ENCODE measurements at places on chromosomes 4 and X.

DNA sequence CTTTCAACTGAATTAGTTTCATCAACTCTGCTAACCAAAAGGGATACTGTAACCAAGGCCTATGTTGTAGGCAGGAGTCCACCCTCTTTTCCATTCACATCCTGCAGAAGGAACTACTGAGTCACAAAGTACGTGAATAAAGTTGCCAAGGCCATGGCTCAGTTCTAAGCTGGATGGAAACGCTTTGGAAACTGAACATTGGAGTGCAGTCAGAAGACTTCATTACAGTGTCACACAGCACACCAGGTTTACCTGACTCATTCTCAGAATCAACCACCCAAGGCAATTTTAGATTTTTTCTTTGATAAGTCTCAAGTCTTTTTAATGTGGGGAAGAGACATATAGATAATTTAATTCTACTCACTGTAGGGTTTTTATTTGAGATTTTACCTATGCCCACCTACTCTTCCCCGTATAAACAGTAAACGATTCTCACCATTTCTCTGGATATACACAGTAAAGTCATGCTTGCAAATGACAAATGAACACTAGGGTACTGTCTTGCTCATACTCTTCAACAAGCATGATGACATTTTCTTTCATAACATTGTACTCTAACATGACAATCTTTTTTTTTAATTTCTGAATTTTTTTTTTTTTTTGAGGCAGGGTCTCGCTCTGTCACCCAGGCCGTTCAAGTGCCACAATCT lies 58.9 kb upstream of the RBM47 start:
- DNase-seq = peak; percentile 22

GRCh38 chr4:82893942-82894341 lies 3.0 kb upstream of the SEC31A start:
- DNase-seq = no peak

DNA sequence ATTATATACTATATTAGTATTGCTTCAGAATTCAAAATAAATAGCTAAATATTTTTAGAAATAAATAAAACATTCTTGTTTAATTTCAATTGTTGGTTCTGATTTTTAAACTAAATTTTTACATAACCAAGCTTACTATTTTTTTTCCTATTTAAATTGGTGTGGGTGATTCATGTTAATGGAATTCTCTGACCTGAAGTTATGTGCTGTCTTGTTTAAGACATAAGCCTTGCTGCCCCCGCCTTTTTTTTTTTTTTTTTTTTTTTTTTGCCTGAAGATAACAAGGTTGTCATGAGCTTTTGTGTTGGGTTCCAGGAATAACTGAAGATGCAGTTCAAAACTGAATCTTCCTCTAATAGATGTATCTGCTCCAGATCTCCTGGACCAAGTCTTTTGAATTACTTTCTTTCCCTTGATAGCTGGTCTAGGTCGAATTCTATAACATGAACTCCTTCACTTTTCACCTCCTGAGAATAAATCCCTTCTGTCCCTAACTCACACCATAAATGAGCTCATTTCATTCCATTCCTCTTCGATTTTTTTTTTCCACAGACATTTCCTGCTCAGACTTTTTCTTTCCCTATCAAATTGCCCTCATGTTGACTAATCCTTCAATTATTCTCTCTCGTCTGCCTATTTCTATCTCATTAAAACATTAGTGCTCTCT lies 261.5 kb upstream of the FTHL17 start:
- no peak for DNase-seq

DNA sequence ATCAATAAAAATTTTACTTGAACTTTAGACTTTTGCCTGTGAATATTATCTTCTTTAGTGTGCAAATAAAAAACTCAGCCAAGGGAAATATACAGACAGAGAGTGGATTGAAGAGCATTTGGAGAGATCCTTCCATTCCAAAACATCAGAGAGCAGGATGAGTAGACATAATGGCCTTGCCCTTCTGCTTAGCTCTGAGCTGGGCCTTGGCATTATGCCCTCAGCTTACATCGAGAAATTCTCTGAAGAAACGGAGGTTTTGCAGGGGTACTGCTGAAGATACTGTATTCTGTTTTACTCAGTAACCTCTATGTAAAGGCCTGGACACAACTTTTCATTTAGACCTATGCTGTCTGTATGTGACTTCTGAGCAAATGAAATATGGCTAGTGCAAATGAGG lies 317.4 kb downstream of the STIM2 start:
- DNase-seq = no peak

DNA sequence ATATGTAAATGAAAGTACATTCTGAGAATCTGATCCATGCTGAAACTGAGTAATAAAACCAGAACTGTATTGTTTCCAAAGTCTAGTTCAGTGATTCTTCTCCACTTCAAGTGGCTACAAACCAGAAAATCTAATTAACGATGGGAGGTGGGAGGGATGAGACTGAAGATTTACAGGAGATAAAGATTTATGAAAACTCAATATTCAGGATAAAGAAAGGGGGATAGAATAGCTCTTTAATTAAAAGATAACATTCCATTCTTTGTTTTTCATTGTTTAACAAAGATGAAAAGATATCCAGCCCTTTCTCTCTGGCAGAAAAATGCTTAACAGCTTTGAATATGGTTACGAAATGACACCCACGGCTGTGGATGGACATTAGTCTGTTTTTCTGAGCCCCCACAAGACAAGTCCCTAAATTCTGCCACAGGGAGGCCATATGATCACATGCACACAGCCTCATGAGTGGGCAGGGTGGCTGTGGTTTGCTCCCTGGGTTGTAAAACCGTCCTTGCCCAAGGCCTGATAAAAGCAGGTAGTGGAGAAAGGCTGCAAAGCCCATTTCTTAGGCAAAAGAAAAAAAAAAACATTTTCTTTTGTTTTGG lies 36.4 kb downstream of the TMEM150C start:
- no peak for DNase-seq

DNA sequence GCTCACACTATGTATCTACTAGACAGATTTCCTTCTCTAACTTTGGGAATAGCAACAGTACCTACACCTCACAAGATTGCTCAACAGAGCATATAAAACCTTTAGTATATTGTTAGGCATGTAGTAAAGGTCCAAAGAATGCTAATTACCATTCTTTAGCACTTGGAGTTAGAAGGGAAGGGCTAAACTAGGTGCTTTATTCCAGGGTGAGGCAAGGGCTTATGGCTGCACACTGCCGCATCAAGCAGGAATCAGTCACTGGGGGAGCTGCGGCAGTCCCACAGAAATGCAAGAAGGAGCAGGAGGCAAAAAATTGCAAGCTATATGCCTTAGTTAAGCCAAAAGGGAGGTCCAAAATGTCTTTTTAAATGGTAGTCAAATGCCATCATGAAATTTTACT lies 162.7 kb downstream of the PPP3CA start:
- DNase-seq = no peak

- DNase-seq = no peak
These were observed 120.1 kb downstream of the NHS start for GRCh38 chrX:17495052-17495451.

DNA sequence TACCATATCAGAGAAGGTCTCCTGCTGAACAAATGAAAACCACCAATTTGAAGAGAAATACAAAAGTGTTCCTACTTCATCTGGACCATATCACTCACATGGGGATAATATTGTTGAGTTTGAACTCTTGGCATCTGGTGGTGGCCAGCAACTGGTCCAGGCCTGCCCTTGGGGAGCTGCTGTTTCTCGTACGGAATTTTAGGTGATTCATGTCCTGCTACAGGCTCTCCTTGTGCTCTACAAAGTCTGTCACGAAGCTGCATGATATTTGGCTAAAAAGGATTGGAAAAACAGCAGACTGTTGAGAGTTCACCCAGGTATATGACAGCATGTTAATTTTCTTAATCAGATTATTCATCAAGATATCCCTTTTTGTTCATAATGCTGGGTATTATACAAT lies 42.2 kb downstream of the SEC31A start:
- DNase-seq = no peak

DNA sequence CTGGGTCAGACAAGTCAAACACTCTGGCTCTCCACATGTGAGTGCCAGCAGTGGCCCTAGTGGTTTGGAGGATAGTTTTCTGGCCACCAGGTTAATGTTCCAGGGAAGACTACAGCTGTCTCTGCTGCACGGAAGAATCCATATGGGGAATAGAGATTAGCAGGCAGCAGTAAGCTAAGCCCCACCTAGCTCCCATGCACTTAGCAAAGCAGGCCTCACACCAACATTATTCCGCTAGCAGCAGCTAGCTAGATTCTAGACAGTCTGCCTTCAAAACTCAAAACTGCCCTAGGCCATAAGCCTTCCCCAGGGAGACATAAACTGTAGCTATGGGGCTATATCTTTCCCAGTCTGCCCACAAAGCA lies 203.4 kb downstream of the CHIC1 start:
- no peak for DNase-seq

- DNase-seq = no peak
These were observed 856.6 kb downstream of the CENPC start for GRCh38 chr4:66688674-66689073.

GRCh38 chr4:76585897-76586360 lies 150.9 kb downstream of the SHROOM3 start:
- peak; percentile 24 for DNase-seq

GRCh38 chrX:39049975-39050374 lies 248.7 kb downstream of the MID1IP1 start:
- DNase-seq = no peak

DNA sequence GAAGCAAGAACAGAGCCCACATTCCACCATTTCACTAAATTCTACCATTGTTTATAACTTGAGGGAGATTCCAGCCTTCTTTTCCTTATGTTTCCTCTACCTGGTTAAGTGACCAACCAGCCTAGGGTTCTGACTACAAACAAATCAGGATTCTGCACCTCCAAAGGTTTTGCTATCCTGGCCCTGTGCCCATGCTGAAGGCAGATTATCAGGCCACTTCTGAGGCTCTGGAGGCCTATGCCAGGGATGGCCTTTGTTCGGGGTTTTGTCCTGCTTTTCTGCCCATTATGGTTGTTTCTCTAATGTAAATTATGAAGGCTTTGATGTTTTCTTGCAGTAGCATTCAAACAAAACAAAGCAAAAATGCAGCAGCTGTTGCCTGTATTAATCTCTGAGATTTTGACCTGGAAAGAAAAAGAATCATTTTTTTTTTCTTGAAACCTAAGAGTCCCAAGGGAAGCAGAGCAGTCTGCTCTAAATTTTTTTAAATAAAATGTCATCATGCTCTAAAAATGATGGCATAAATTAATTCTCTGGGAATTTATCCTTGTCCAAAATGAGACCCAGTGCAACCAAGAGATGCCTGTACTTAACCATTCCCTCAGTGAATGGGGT lies 55.6 kb downstream of the RNF150 start:
- DNase-seq = no peak

DNA sequence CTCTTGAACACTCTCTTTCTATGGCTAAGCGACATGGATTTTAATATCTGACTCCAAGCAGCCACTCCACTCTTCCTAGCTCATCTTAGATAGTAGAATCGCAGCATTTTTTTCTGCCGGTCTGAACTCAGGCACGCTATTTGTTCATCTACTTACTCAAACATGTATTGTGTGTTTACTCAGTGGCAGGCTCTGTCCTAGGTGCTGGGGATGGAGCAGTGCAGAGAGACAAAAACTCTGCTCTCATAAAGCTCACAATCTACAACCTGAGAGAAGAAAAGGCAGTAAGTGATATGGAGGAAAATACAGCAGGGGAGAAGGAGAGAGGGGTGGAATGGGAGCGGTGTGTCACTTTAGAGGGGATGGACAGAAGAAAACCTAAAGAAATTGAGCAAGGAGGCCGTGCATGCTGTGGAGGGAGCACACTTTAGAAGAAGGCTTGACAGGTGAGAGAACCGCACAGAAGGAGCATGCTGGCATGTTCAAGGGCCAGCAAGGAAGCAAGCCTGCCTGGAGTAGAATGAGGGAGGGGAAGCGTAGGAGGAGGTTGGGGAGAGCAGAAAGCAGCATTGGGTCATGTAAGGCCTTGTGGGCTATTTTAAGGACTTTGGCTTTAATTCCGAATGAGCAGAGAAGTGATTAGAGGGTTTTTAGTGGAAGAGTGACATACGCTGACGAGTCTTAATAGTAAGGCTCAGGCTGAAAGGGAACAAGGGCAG lies 132.0 kb downstream of the ANK2 start:
- DNase-seq = no peak
